ENCODE measurements at places on chromosomes 16 and 17.

DNA sequence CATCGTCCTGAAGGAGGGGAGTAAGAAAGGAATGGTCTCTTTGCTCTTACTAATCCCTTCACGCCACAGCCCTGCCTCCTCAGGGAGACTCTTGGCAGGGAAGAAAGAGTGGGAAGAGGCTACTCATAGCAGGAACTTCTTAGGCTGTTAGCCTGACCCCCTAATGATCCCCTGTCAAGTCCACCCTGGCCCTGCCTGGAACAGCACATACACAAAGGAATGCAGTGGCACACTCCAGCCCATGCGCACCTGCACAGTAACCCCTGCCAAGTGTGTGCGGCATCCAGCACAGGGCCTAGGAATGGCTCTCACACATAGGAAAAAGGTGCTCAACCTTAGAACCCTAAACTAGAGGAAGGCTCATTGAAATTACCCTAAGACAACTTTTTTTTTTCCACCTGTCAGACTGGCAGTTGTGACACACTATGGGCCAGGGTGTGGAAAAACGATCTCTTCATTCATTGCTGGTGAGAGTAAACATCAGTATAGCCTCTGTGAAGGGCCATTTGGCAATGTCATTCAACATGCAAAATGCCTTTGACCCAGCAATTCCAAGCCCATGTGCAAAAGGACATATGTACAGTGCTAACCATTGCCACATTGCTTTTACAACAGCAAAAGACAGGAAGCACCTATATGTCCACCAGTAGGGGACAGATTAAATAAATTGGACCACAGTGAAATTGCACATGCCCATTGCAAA, 50.1 kb downstream of the PIMREG start:
- no peak for DNase-seq

GRCh38 chr17:67171560-67171959, 73.4 kb downstream of the HELZ start:
- DNase-seq = no peak

DNA sequence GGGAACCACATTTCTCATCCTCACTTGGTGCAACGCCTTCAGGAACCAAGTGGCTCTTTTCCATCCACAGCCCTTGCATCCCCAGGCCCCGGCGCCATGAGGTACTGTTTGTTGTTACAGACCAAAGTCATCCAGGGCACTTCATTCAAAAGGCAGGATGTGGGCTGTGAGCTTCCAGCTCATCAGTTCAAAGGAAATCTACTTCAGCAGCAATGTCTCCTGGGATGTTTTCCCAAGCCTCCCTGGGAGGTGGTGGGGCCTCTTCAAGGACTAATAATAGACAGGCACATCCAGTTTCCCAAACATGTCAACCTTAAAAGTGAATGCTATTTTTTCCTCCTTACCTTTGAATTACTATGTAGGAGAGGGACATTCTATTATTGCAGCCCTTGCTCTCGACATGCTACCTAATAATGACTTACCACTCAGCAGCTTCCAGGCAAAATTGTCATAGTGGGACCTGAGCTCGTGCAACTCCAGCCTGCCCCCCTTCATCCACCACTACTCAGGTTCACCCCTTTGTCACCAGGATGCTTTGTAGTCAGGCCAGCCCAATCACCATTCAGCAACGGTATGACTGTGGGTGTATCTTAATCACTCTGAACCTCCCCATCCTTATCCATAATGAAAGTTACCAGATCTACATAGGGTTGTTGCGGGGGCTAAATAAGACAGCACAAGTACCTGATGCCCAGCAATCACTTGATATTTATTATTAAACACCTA, 1.7 kb upstream of the PRKCB start:
- DNase-seq = no peak

- no peak for DNase-seq
Observed at GRCh38 chr17:60920107-60920506, 242.5 kb downstream of the BCAS3 start.

DNA sequence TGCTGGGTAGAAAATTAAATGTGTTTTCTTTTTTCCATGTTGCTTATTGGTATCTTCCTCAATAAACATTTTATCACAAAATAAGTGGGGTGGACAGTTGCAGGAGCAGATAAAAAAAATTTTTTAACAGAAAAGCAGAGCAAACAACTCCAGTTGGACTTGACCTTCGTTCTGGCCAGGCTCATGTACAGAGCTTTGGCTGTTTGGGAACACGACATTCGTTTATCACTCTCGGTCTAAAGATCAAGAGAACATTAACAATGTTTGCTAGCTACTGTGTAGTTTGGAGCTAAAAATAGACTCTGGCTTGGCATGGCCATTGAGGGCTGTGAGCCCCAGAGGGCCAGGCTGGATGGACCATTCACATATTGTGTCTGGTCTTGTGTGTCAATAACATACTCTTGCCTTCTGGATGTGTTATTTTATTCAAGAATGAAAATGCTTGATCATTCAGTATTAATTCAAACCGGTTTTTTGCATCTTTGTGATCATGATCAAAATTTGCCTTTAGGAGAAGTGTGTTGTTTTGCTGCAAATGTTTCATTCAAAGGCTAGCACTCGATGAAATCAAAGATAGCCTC, 56.6 kb downstream of the TMEM186 start:
- DNase-seq = no peak

DNA sequence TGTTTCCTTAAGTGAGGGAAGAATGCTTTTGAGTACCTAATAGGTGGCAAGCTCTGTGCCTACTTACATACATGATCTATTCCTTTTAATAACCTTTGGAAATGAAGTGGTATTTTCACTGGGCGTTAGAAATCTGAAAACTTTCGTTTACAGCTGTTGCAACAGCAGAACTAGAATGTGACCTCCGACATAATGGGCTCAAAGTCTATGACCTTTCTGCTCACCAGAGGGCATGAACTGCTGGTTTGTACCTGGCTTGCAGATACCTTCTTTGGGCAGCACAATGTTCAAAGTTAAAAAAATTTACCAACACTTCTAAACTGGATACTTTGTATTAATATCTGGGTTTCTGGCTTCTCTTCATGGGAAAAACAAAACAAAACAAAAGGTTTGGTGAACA, 24.3 kb downstream of the CA4 start:
- no peak for DNase-seq

DNA sequence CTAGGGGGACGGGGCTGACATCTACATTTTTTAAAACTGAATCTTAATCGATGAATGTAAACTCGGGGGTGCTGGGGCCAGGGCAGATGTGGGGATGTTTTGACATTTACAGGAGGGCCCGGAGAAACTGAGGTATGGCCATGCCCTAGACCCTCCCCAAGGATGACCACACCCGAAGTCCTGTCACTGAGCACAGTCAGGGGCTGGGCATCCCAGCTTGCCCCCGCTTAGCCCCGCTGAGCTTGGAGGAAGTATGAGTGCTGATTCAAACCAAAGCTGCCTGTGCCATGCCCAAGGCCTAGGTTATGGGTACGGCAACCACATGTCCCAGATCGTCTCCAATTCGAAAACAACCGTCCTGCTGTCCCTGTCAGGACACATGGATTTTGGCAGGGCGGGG, 21.4 kb downstream of the ADAM11 start:
- no peak for DNase-seq

- DNase-seq = no peak
Observed at GRCh38 chr17:64765191-64765889, 103.2 kb upstream of the SMURF2 start.

DNA sequence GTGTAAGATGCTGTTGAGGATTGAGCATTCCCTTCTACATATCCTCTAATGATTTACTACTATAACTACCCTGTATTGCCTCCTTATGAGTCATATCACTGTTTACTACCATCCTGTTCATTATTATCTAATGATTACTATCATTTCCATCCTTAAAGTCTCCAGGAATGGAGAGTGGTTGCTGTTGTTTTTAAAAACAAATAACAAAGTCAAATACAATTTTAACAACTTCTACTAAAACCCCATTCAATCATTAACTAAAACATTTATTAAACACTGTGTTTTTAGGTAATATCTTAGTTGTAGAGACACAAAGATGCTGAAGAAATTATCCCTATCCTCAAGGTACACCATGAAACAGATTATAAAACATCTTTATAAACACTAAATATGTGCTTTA, 126.9 kb downstream of the BRIP1 start:
- no peak for DNase-seq

DNA sequence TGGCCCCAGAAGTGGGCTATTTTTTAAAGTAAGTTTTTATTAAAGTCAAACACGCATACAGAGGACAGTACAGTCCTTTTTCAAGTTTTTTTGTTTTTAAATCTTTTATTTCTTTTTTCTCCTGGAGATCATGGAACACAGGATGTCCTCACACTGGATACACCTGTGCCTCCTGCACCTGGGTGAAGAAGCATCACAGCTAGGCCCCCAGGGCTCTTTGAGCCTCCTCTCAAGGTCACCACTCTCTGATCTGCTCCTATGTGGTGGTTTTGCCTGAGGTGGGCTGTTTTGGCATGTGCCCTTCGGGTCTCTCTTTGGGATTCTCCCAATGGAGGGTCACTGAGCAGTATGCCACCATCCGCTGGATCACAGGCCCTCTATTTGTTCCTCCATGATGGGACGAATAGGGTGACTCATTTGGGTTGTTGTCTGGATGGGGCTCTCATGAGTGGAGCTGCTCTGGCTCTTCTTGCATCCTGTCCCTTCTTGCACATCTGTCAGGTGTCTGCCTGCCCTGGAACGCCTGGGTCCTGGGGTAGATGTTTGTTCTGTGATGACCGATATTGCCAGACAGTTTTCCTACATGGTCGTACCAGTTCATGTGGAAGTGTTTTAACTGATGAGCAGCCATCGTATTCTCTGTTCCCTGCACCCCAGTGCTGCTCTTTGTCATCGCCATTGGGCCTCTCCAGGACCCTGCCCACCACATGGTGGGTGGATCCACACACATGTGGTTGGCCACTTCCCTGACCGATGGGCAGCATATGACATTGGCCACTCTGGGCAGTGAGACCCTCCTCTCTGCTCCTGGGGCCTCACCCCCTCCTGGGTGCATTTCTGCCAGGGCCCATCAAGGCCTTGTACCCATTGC, 55.2 kb upstream of the MED9 start:
- no peak for DNase-seq

DNA sequence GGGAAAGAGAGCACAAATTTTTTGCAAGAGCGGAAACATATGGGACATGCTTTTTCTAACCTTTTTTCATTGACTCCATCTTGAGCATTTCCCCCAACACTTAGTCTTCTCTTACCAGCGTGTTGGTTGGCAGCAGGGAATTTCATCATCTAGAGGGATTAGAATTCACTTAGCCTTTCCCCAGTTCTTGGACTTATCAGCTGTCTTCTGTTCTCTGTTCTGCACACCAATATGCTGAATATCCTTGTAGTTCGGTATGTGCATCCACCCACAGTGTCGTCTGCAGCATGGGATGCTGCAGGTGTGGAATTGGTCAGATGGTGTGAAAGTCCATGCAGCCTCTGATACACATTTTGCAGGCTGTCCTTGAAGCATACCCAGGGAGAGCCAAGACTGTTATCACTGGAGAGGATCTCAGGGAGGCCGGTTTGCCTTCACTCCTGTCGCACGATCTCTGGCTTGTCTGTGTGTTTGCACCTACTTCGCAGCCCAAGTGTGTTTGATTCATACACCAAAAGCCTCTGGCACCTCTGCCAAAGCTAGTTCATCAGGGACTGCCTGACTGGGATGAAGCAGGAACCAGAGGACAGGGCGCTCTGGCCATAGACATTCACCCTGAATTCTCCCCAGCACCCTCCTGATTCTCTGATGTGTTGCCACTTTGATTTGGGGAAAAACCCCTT, 93.3 kb downstream of the SOCS1 start:
- DNase-seq = no peak

- no peak for DNase-seq
Observed at GRCh38 chr17:3818786-3819185, 17.8 kb upstream of the ITGAE start.

DNA sequence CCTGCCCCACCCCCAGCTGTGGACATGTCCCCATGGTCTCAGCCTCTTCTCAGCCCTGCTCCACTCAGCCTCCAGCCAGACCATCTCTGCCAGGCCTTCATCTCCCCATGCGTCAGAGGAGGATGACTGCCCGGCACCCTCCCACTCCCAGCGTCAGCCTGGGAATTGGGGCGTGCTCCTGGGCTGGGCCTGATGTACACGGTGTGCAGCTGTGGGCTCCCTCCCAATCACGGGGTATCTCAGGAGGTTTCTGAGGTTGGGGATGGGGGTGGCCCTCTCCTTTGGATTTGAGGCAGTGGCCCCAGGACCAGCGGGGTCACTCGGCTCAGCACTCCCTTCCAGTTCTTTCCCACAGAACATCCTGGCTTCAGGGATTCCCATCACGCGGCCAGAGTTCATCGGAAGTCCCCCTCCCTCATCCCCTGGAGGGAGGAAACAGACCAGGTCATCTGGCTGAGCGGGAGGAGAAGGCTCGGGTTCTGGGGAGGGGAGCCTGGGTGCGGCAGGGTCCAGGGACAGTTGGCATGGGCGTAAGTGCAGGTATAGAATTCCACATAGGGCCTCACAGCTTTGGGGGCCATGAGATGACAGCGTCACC, 36.9 kb downstream of the SOCS3 start:
- no peak for DNase-seq

GRCh38 chr17:81650951-81651350, 5.4 kb downstream of the PDE6G start:
- DNase-seq = no peak

- no peak for DNase-seq
Observed at GRCh38 chr16:84677017-84677803, 22.6 kb upstream of the USP10 start.

DNA sequence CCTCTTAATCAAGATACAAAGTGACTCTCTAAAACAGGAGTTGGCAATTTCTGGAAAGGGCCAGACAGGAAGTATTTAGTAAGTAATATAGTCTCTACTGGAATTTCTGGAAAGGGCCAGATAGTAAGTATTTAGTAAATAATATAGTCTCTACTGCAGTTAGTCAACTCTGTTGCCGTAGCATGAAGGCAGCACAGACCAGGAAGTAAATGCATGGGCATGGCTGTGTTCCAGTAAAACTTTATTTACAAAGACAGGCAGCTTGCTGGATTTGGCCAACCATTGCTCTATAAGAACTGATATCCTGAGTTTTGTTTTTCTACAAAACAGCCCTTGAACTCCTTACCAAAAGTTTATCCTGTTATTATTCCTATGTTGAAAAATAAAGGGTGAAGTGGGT, 16.9 kb downstream of the LDAF1 start:
- no peak for DNase-seq

- DNase-seq = peak; percentile 16
Observed at GRCh38 chr17:52828621-52829020, 670.1 kb upstream of the CA10 start.

DNA sequence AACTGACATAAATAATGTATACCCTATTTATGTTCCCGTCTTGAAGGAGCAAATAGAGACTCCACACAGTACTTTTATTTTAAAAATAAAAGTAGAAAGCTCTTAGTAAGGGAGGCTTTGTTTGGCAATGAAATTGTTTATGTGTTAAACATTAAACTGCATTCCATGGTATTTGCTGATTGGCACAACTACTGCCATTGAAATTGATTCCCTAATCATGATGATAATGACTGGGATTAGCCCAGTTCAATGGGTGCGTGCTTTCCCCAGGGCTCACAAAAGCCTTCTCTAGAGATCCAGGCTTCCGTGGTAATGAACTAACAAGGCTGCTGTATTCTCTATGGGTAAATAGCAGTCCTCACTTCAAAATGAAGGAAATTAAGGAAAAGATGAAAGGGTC, 67.5 kb downstream of the GPRC5B start:
- DNase-seq = no peak

All from NCI-H1436 treated with DMSO at 0.1 percent for 48 hours (cell line).